Effector CD4-positive, alpha-beta T cell (primary cell): ENCODE measurements at places on chromosomes 13 and 19.

GRCh38 chr19:44574186-44574950, 39.0 kb upstream of the IGSF23 start:
- DNase-seq = no peak

- no peak for DNase-seq
These were observed at the start of gene TNNT1 for GRCh38 chr19:55149078-55150003. Gene TNNT1 (minus strand): TSS chr19:55149206. CDS start chr19:55147157, 2,049 bp downstream.

GRCh38 chr13:23960566-23961156, 63.4 kb upstream of the C1QTNF9B start:
- no peak for DNase-seq

- DNase-seq = no peak
These were observed 98.8 kb downstream of the OLFM4 start for GRCh38 chr13:53127373-53127772.

DNA sequence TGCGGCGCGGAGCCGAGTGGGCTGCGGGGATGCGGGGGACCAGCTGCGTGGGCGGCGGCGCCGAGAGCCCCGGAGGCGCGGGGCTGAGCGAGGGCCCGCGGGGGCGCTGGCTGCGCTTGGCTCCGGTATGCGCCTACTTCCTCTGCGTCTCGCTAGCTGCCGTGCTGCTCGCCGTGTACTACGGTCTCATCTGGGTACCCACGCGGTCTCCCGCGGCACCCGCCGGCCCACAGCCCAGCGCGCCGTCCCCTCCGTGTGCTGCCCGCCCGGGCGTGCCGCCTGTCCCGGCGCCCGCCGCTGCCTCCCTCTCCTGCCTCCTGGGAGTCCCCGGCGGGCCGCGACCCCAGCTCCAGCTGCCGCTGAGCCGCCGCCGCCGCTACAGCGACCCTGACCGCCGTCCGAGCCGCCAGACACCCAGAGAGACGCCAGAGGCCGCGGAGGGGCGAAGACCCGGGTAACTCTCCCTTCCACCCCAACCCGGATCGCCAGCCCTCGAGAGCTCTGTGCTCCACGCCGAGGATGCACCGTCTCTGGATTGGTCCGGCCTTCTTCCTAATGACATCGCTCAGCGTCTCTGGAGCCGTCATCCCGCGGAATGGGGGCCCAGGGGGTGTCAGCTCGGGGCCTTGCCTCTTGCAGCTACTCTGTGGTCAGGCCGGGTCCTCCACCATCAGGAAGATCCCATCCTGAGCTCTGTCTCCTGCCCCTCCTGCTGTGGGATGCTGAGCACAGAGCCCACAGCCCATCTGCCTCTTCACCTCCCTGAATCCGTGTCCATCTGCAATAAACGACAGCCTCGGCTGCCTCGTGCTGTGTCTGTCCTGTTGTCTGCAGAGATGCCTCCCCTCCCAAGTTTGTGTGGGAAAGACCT, 441 bp downstream of the INAFM1 start:
- no peak for DNase-seq

- no peak for DNase-seq
These were observed 8.1 kb upstream of the SDHAF1 start for GRCh38 chr19:35986664-35987570.

DNA sequence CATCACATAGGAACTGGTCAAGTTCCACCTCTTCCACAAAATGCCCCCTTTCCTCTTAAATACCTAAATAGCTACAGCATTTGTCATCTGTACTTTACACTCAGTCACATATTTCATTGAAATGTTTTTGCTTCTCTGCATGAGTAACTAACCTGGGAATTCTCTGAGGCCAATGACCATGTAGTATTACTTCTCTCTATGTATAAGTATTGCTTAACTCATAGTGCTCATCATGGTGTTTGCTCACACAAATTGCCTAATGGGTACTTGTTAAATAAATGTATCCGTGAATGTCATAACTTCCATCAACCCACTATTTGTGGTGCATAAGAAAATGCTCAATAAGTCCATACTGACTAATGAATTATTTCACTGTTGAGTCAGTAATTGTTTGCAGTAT, 115.5 kb downstream of the FGF14 start:
- DNase-seq = no peak

- no peak for DNase-seq
These were observed 101.9 kb downstream of the TEX29 start for GRCh38 chr13:111422348-111422747.

DNA sequence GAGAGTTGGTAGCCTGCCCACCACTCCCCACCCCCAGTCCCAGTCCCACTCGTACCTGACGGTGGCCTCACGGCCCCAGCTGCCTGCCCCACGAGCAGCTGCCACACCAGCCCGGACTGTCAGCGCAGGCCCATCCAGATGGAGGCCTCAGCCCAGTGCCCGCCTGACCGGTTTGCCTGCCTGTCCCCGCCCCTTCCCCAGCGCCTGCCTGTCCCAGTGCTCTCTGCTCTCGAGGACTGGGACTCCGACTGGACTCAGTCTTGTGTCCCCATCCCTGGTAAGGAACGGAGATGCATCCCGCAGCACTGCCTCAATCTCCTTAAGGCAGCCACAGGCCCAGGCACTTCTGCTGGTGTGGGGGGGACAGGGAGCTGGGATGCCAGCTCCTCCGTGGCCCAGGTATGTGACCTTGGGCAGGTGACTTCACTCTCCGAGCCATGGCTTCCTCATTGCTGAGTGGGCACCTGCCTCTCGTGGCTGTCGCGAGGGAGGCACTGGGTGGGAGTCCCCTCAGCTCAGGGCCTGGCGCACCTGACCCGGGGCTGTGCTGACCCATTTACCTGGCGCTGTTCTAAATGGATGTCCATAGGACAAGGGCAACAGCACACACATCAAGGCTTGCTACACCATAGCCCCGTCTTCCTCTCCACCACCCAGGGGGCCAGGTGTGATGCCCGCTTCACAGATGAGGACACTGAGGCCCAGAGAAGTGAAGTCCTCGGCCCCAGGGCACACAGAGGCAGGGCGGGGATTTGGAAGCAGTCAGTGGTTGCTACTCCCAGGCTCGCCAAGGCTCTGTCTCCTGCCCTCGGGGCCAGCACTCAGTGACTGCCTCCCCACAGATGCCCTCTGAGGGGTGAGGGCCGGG, at the start of gene NKPD1:
Gene NKPD1, minus strand, starts transcription at position 113 of the 868 bp plus-strand sequence. CDS start 832 bp downstream, outside the sequence.
- no peak for DNase-seq

DNA sequence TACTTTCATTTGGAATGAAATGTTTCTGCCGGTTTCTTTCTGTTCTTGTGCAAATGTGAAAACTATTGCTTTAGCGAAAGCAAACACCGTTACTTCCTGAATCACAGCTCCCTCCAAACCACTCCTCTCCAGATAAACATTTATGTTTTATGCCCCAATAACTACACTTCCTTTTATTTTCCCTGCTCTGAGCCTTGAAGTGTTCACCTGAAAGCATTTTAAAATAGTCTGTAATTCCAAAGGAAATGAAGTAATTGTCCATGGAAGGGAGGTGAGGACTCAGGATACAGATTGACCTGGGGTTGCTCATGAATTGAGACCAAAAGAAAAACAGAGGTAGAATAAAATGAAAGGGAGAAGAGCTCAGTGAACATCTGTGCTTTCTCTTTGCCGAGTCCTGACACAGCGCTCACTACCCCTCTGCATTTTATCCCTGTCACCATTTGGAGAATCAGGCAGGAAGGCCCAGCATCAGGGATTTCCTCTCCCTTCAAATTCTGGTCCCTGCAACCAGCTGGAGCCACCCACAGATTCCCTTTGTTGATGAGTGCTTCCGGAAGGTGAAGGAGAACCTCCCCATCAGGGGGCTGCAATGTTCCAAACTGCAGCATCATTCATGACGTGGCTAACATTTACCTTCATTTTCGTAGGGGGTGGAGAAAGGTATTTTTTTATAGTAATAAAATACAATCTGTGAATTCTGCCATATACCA, 171.9 kb downstream of the ITGBL1 start:
- DNase-seq = no peak

GRCh38 chr19:22286151-22286810, at the start of gene ZNF729:
Gene ZNF729 (plus strand): TSS chr19:22286441. CDS start chr19:22286526, 85 bp downstream.
- DNase-seq = no peak

DNA sequence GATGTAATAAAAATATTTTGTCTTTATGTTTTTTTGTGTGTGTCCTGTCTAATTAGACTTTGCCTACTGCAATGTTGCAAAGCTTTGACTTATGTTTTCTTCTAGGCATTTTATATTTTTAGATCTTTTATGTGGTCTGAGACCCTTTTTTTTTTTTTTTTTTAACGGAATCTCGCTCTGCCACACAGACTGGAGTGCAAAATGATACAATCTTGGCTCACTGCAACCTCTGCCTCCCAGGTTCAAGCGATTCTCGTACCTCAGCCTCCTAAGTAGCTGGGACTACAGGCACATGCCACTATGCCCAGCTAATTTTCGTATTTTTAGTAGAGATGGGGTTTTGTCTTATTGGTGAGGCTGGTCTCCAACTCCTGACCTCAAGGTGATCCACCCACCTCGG, 8.5 kb upstream of the ZNF304 start:
- DNase-seq = no peak

- no peak for DNase-seq
These were observed 20.4 kb downstream of the DHRS12 start for GRCh38 chr13:51783428-51784094.
